ENCODE measurements at places on chromosomes 3 and 15. TPM values are rescaled to one million over a fixed set of nuclear protein-coding genes. Genes with fewer than 3 reads are reported as not detected.

The CFAP100 gene
- total RNA-seq = not detected

The XYLB gene
- 0.59 TPM for total RNA-seq

The SIDT1 gene
- total RNA-seq = 28.8 TPM

The CLDN18 gene
- not detected for total RNA-seq

The KLHL40 gene
- not detected for total RNA-seq

The NMNAT3 gene
- 1.5 TPM for total RNA-seq

The FOXL2 gene
- total RNA-seq = not detected

The PTX3 gene
- 0.16 TPM for total RNA-seq

The NDUFB4 gene
- total RNA-seq = 81.3 TPM

The AHSG gene
- total RNA-seq = not detected

The LYSMD4 gene
- total RNA-seq = 13.0 TPM

The IL17RB gene
- total RNA-seq = 0.22 TPM

The PP2D1 gene
- total RNA-seq = not detected

The PRR20G gene
- not detected for total RNA-seq

The USP3 gene
- total RNA-seq = 280 TPM

The BOC gene
- total RNA-seq = not detected

The KLHDC8B gene
- 1.6 TPM for total RNA-seq

The AGBL1 gene
- total RNA-seq = not detected

The GRK7 gene
- 0.22 TPM for total RNA-seq

The HHATL gene
- total RNA-seq = not detected

The NR2E3 gene
- not detected for total RNA-seq
